ENCODE measurements at places on chromosomes 12 and 14. TPM values are rescaled to one million over a fixed set of nuclear protein-coding genes. Genes with fewer than 3 reads are reported as not detected.

GRCh38 chr14:68841016-68841809, 48.3 kb upstream of the ZFP36L1 start:
- peaks cover 9% of the 10 kb centered on the region for H3K4me1 ChIP-seq
- no peak overlapping the region for H3K27ac ChIP-seq
- H3K4me3 ChIP-seq: no peak overlapping the region
- DNase-seq: no peak
- no peaks in the 10 kb centered on the region for H3K27me3 ChIP-seq

DNA sequence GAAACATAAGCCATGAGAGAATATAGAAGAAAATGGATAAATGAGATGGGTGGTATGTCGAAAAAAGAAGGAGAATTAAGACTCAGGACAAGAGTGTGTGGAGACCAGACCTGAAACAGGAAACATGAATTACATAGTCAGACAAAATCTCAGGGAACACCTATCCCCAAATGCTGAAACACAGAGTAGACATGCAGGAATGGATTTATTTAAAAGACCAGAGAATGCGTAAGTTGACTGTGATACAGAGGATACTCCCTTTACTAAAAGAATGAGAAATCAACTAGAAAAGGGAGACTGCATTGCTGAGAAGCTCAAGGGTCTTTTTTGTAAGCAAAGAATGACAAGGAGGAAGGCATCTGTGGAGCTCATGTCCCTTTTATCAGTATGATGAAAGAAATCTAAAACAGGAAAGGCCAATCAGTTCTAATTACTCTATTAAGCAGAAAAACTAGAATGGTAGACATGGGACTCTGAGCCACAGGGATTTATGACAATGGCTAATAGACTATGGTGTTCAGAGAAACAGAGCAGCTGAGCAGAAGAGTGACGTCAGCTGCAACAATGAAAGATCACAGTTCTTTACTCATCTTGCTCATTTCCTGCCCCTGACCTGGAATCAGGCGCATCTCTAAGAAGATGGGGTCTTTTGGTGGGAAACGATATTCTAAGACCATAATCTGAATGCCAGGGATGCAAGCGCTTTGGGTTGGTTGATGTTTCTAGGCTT, 138.9 kb upstream of the DHRS4 start:
- H3K36me3 ChIP-seq: no peaks in the 10 kb centered on the region
- H3K4me1 ChIP-seq: no peaks in the 10 kb centered on the region
- DNase-seq: no peak
- no peak overlapping the region for H3K27ac ChIP-seq
- no peaks in the 10 kb centered on the region for H3K27me3 ChIP-seq

DNA sequence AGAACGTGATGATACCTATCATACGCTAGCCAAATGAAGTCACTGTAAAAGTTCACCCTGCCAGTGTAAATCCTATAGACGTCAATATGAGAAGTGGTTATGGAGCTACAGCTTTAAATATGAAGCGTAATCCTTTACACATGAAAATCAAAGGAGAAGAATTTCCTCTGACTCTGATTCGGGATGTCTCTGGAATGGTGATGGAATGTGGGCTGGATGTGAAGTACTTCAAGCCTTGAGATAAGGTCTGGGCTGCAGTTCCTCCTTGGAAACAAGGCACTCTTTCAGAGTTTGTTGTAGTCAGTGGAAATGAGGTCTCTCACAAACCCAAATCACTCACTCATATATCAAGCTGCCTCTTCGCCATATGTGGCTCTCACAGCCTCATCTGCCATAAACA, 53.1 kb upstream of the NAP1L1 start:
- H3K27ac ChIP-seq: no peak overlapping the region
- no peaks in the 10 kb centered on the region for H3K36me3 ChIP-seq
- H3K4me3 ChIP-seq: no peak overlapping the region
- no peak for DNase-seq
- no peaks in the 10 kb centered on the region for H3K27me3 ChIP-seq
- H3K4me1 ChIP-seq: no peaks in the 10 kb centered on the region

The PTPRQ gene
- not detected for polyA plus RNA-seq

- H3K36me3 ChIP-seq: no peaks in the 10 kb centered on the region
- no peaks in the 10 kb centered on the region for H3K4me1 ChIP-seq
- no peak overlapping the region for H3K4me3 ChIP-seq
- H3K27ac ChIP-seq: no peak overlapping the region
Observed at GRCh38 chr14:94376976-94377865, 11.2 kb downstream of the SERPINA1 start.

DNA sequence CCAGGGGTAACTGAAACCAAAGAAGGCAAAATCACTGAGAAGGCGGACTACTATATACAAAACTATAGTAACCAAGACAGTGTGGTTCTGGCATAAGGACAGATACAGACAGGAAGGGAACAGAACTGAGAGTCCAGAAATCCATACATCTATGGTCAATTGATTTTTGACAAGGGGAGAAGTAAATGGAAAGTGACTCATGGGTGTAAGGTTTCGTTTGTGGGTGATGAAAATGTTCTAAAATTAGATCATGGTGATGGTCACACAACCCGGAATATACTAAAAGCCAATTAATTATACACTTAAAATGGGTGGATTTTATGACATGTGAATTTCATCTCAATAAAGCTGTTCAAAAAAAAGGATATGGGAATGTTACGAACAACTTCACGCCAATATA, 18.7 kb downstream of the ANGEL1 start:
- H3K4me3 ChIP-seq: no peak overlapping the region
- no peak for DNase-seq
- no peaks in the 10 kb centered on the region for H3K4me1 ChIP-seq

The TBX3 gene
- not detected for polyA plus RNA-seq

GRCh38 chr12:68349220-68349621, 17.1 kb upstream of the MDM1 start:
- H3K27ac ChIP-seq: no peak overlapping the region
- no peaks in the 10 kb centered on the region for H3K27me3 ChIP-seq
- H3K36me3 ChIP-seq: no peaks in the 10 kb centered on the region
- H3K4me3 ChIP-seq: no peak overlapping the region

DNA sequence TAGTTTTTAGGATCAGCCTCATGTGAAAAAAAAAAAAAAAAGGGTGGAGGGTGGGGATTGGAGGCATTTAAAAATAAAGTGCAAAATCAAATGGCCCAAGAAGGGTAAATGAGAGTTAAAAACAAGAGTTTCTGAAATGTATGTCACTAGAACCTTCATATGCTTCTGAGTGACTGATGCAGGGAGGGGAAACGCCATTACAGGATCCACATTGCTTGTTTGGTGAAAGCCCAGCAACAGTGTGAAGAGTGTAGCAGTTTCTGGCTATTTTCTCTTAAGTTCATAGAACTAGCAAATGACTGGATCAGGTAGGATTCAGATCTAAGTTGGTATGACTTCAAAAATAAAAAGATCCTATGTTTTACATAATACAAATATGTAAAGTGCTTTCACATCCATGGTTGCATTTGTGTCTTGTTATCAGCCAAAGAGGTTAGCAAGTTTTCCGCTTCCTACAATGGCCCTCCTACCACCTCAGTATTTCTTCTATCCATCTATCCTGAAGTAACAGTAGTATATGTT, 2.9 kb downstream of the CHPT1 start:
- peak overlapping the region; percentile 72 for H3K27ac ChIP-seq
- H3K27me3 ChIP-seq: no peaks in the 10 kb centered on the region
- H3K36me3 ChIP-seq: no peaks in the 10 kb centered on the region
- DNase-seq: no peak
- peaks cover 11% of the 10 kb centered on the region for H3K4me1 ChIP-seq
- no peak overlapping the region for H3K4me3 ChIP-seq

DNA sequence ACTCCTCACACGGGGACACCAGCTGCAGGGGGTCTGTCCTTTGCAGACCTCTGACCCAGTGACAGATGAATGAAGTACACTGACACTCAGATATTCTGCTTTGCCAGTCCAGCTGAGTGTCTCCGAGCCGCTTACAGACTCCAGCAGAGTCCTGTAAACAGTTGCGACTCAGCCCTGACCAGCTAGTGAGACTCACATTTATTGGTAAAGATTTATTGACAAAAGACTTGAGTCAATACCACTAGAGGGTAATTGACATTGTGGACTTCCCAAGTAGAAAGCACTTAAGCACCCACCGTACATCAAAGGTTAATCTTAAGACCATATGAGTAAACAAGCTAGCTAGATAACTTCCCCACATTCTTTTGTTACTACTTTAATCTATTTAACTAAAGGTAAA, 9.8 kb upstream of the FKBP4 start:
- no peak for DNase-seq
- H3K27me3 ChIP-seq: peaks cover 16% of the 10 kb centered on the region
- no peak overlapping the region for H3K27ac ChIP-seq
- no peak overlapping the region for H3K4me3 ChIP-seq
- H3K36me3 ChIP-seq: no peaks in the 10 kb centered on the region

The RNASE7 gene
- not detected for polyA plus RNA-seq

GRCh38 chr14:20830831-20831230, 28.2 kb upstream of the RNASE1 start:
- H3K27ac ChIP-seq: no peak overlapping the region
- no peaks in the 10 kb centered on the region for H3K27me3 ChIP-seq
- no peak for DNase-seq
- H3K36me3 ChIP-seq: no peaks in the 10 kb centered on the region
- no peaks in the 10 kb centered on the region for H3K4me1 ChIP-seq
- H3K4me3 ChIP-seq: no peak overlapping the region

DNA sequence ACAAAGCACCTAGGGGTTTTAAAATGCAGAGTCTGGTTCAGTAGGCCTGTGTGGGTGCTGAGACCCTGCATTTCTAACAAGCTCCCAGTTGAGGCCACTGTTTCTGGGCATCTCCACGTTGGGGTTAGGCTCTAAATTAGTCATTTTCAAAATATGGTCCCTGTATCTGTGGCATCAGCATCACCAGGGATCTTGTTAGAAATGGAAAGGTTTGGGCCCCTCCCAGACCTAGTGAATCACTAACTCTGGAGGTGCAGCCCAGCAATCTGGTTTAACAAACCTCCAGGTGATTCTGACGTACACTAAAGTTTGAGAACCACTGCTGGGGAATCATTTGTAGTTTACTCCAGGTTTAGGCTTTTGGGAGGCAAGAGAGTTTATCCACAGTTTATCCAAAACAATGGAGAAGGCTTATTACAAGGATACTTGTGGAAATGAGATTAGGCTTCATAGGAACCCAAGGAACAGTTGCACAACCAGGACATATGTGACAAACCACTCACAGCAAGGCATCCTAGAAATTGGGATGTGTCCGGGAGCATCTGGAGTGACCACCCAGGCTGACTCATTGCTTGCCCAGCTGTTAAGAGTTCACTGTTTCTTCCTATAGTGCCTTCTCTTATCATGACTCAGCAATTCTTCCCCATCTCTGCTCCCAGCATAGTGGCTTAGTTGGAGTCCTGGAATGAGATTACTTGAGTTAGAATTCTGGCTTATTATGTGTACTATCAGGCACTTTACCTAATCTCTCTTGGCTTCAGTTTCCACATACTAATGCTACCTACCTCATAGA, 71.6 kb upstream of the STXBP6 start:
- H3K4me1 ChIP-seq: no peaks in the 10 kb centered on the region
- no peaks in the 10 kb centered on the region for H3K27me3 ChIP-seq
- no peak overlapping the region for H3K27ac ChIP-seq
- no peak for DNase-seq

GRCh38 chr14:55248411-55248810, 22.8 kb upstream of the FBXO34 start:
- no peaks in the 10 kb centered on the region for H3K4me1 ChIP-seq
- DNase-seq: no peak
- no peak overlapping the region for H3K4me3 ChIP-seq

The HHIPL1 gene
- polyA plus RNA-seq: not detected

All from CD8-positive, alpha-beta memory T cell (primary cell).